Breast epithelium (tissue), 4 donors: ENCODE measurements at places on chromosomes 4 and X. TPM values are rescaled to one million over a fixed set of nuclear protein-coding genes. Genes with fewer than 3 reads are reported as not detected.

DNA sequence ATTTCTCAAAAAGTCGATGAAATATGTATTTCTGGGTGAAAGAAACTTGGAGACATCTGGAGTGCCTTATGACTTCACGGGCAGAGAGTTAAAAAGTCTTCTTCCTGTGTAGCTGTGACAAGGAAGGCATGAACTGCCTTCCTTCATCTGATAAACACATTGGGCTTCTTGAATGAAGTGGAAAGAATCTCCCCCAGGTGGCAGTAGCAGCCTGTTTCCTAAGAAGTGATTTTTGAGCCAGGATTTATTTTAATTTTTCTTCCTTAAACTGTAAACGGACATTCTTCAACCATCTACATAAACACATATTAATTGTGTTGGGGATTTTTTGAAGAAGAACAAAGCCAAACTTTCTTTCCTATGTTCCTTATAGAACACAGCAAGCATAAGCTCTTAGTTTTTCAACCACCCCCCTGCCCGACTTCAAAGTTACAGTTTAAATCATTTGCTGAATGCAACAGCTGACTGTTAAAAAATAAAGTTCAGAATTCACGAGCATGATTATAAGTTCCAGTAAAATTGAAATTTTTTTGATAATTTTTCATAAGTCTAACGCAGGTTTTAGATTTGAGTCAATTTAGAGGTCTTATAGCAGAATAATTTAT lies 980 bp upstream of the GIMD1 start:
- H3K4me1 ChIP-seq: no peaks in the 10 kb centered on the region
- no peak overlapping the region for H3K27ac ChIP-seq
- H3K27me3 ChIP-seq: no peaks in the 10 kb centered on the region
- no peak overlapping the region for H3K4me3 ChIP-seq
- no peak for DNase-seq

GRCh38 chr4:69731847-69732246 lies 28.6 kb downstream of the SULT1B1 start:
- no peak overlapping the region for H3K4me3 ChIP-seq
- no peaks in the 10 kb centered on the region for H3K36me3 ChIP-seq
- H3K27me3 ChIP-seq: no peaks in the 10 kb centered on the region
- no peaks in the 10 kb centered on the region for H3K4me1 ChIP-seq
- no peak overlapping the region for H3K27ac ChIP-seq

- no peak for DNase-seq
- no peaks in the 10 kb centered on the region for H3K4me1 ChIP-seq
- no peaks in the 10 kb centered on the region for H3K27me3 ChIP-seq
- H3K27ac ChIP-seq: peak overlapping the region; percentile 34
Measured at GRCh38 chr4:76655566-76656479, 220.8 kb downstream of the SHROOM3 start.

GRCh38 chrX:152991123-152991522 lies 2.8 kb downstream of the PNMA5 start:
- no peak for DNase-seq
- H3K27me3 ChIP-seq: no peaks in the 10 kb centered on the region
- no peak overlapping the region for H3K27ac ChIP-seq
- no peaks in the 10 kb centered on the region for H3K4me1 ChIP-seq
- H3K4me3 ChIP-seq: no peak overlapping the region
- no peaks in the 10 kb centered on the region for H3K36me3 ChIP-seq

Gene CXCL11
- total RNA-seq: not detected

- H3K4me3 ChIP-seq: peak overlapping the region; percentile 15
- H3K27ac ChIP-seq: peak overlapping the region; percentile 97
- H3K4me1 ChIP-seq: no peaks in the 10 kb centered on the region
- no peaks in the 10 kb centered on the region for H3K27me3 ChIP-seq
- H3K36me3 ChIP-seq: no peaks in the 10 kb centered on the region
Measured at GRCh38 chr4:102503301-102503746, 2.2 kb downstream of the NFKB1 start.

DNA sequence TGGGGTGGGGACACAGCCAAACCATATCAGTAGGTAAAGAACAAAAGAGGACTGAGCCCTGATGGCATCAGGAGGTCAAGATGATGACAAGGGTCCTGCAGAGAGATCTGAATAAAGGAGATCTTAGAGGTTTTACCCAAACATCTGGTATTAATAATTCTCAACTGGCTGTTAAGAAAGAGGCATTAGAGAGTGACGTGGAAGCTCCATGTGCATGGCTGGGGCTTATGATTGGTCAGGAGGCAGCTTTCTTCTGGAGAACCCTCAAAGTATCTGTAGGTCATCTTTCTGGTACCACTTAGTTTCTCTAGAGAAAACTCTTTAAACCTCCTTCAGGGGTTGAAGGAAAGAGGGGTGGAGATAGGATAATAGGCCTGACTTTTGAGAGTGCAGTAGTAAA lies 18.7 kb downstream of the MGST2 start:
- H3K27ac ChIP-seq: no peak overlapping the region
- H3K4me1 ChIP-seq: no peaks in the 10 kb centered on the region
- no peak overlapping the region for H3K4me3 ChIP-seq
- H3K27me3 ChIP-seq: no peaks in the 10 kb centered on the region
- no peak for DNase-seq

- peaks cover 13% of the 10 kb centered on the region for H3K27me3 ChIP-seq
- H3K36me3 ChIP-seq: no peaks in the 10 kb centered on the region
- H3K27ac ChIP-seq: no peak overlapping the region
- no peak overlapping the region for H3K4me3 ChIP-seq
- no peak for DNase-seq
- no peaks in the 10 kb centered on the region for H3K4me1 ChIP-seq
Measured at GRCh38 chrX:31224381-31225012, 152.7 kb upstream of the FTHL17 start.

GRCh38 chr4:10006601-10007435 lies 14.5 kb downstream of the SLC2A9 start:
- no peaks in the 10 kb centered on the region for H3K27me3 ChIP-seq
- H3K4me3 ChIP-seq: no peak overlapping the region
- DNase-seq: peak; percentile 61
- H3K4me1 ChIP-seq: peaks cover 9% of the 10 kb centered on the region
- peak overlapping the region; percentile 83 for H3K27ac ChIP-seq

DNA sequence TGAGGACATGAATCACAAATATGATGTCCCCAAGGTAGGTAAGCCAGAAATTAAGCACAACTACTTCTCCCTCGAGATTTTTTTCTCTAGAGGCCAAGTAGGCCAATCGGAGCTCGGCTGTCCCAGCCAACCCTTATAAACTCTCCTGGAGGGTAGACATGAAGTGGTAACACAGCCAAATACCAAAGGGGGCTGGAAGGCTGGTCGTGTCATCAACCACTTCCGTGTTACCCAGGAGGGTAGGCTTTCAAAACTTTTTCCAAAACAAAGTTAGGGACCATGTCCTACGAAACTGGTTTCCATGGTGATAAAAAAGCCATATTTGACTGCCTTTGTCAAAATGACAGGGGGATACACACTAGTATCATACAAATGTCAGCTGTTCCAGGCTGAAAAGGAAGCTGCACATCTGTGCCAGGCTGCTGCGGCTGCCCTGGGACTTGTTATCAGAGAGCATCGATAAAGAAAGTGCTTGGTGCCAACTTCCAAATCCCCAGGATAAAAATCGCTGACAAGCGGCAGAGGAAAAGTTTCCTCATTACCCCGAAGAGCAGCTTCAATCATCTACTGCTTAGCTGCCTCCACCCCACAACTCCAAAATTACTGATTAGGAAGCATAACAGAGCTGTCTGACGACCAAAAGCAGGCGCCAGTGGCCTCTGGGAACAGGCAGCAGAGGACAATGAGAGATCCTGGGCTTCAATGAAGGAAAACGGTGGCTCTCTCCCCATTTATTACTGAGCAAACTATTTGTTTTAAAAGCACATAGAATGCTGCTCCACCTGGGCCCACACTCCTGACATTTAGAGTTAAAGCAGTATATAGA lies 20.8 kb downstream of the BCOR start:
- peaks cover 36% of the 10 kb centered on the region for H3K27me3 ChIP-seq
- no peak overlapping the region for H3K4me3 ChIP-seq
- no peak overlapping the region for H3K27ac ChIP-seq

DNA sequence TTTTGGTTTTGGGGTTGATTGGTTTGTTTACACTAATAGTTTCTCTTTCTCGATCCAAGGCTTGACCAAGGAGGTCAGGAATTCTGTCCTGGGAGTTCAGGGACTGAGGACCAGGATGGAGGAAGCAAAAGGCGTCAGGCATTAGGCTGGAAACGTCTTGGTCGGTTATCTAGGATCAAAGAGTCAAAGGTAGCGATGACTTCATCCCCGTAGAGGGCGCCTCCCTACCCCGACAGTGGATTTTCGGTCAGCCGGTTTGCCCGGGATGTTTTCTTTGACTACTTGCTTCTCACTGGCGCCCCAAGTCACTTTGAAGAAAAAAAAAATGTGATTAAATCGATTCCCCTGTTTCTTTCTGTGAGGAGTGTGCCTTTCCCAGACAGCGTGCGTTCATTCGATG lies 980 bp upstream of the FHDC1 start:
- peak; percentile 61 for DNase-seq
- no peaks in the 10 kb centered on the region for H3K36me3 ChIP-seq
- H3K27ac ChIP-seq: peak overlapping the region; percentile 93
- H3K27me3 ChIP-seq: no peaks in the 10 kb centered on the region
- peak overlapping the region; percentile 79 for H3K4me3 ChIP-seq

DNA sequence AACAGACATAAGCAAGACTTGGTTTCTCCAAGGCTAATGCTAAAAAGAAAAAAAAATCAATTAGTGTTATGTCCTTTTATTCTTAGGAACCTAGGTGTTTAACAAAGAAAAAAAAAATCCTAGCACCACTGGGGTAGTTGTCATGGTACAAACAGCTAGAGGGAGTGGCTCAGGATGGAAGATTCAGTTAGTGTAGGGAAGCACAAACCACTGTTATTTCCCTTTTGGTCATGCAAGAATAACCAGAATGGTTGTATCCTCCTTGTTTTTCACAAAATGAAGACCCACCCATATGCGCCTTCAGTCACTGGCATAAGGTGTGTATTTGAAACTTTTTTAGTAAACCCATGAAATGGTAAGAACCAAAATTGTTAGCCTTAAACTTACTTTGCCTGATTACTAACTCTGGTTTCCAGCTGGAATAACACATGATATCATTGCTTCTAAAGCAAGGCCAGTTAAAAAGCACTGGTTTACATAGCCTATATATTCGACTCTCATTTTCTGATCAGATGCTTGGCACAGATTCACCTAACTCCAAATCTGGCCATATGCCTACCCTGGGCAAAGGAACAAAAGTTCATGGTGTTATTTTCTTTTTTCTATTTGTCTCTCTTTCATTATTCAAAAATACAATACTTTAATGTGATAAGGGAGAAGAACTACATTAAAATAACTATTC lies 132.6 kb downstream of the SCFD2 start:
- no peak for DNase-seq
- no peaks in the 10 kb centered on the region for H3K27me3 ChIP-seq
- H3K4me1 ChIP-seq: no peaks in the 10 kb centered on the region
- no peak overlapping the region for H3K4me3 ChIP-seq
- no peak overlapping the region for H3K27ac ChIP-seq

GRCh38 chr4:17258106-17258505 lies 253.8 kb downstream of the QDPR start:
- DNase-seq: no peak
- no peak overlapping the region for H3K27ac ChIP-seq
- no peak overlapping the region for H3K4me3 ChIP-seq
- no peaks in the 10 kb centered on the region for H3K4me1 ChIP-seq
- no peaks in the 10 kb centered on the region for H3K36me3 ChIP-seq

GRCh38 chrX:155086202-155086840 lies 15.0 kb downstream of the BRCC3 start:
- no peak for DNase-seq
- no peaks in the 10 kb centered on the region for H3K27me3 ChIP-seq
- H3K4me1 ChIP-seq: no peaks in the 10 kb centered on the region
- H3K27ac ChIP-seq: no peak overlapping the region
- no peaks in the 10 kb centered on the region for H3K36me3 ChIP-seq

DNA sequence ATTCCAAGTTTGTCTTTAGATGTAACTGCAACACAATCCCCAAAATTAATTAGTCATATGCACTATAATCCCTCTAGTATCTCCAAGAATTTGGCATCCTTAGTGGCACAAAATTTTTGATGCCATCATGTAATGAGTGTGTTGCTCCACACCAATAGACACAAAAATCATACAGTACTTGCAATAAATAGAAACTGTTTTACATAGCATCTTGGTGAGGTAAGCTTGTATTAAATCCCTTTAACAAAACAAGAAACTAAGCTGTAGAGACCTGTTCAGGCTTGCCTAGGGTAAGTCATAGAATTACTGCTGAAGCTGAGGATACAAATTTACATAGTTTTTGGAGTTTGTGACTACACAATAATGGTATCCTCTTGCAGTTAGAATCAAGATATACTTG lies 64.5 kb upstream of the PRSS12 start:
- no peak overlapping the region for H3K27ac ChIP-seq
- no peak overlapping the region for H3K4me3 ChIP-seq
- no peaks in the 10 kb centered on the region for H3K4me1 ChIP-seq
- no peaks in the 10 kb centered on the region for H3K27me3 ChIP-seq
- H3K36me3 ChIP-seq: no peaks in the 10 kb centered on the region
